ENCODE measurements at places on chromosomes 6 and 20. TPM values are rescaled to one million over a fixed set of nuclear protein-coding genes. Genes with fewer than 3 reads are reported as not detected.

DNA sequence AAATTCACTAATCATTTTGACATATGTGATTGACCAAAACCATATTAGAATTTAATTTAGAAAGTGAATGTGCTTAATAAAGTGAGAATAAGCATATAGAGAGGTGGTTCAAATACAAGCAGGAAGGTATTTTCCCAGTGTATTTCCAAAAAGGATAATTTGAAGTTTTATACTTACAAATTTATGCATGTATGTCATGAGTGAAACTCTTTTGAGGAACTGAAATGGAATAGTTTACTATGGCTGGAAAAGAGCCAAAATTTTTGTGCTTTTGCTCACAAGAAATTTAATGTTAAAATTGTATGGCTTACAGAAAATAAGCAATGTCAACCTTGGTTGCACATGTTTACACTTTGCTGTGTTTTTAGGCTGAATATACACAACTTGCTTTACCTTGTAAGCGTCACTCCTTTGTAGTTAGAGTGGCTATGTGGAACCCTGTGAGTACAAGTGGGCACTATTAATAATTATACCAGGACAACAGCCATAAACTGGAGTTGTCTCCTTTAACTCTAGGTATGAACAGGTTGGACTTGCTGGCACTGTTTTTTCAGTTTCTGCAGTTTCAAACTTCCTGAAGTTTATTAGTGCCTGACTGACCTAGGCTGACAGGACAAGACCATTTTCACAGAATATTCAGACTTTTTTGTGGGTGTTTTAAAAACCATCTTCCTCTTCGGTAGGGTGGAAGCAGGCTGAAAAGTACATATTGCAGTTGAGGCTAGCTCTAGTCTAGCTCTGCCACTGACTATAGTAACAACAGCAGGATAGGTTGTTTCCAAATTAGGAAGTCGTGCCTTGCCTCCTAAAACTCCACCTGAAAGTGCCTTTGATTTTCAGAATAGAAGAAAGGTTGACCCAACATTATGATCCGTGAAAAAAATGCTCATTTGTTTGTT is 6.0 kb downstream of the AFDN start:
- peak; percentile 31 for DNase-seq

DNA sequence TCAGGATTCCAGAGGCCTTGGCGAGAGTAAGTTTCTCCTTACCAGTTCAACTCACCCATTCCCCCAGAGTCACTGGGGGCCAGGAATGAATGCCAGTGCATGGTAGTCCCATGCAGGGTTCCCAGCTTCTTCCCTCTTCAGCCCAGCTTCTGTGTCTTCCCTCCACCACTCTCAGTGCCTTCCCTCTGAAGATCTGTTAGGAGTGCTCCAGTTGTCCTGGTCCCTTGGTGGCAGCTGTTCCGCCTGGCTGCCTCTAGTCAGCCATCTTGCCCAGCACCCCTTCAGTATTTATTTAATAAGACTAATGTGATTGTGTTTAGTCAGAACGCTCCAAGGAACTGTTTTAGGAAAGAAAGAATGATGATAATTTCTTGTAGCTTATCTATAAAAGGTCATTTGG is 23.1 kb downstream of the FIG4 start:
- DNase-seq: no peak

GRCh38 chr6:48766349-48766748 is 655.4 kb upstream of the PTCHD4 start:
- DNase-seq: no peak

DNA sequence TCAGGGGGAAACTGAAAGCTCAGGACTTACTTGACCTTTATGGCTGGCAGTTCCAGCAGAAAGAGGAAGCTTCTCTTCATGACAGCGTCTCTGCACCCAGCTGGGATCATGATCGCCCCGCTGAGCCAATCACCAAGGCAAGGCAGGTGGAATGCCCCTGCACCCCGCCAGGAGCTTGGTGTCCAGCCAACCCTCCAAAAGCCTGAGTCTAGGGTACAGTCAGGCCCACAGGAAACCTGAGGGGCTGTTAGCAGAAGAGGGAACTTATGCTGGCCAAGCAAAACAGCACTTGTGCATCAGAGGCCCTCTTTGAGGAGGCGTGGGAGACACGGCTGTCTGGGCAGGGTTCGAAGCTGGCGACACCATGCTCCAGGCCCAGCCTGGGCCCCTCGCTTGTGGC is 188.3 kb upstream of the GMDS start:
- no peak for DNase-seq

DNA sequence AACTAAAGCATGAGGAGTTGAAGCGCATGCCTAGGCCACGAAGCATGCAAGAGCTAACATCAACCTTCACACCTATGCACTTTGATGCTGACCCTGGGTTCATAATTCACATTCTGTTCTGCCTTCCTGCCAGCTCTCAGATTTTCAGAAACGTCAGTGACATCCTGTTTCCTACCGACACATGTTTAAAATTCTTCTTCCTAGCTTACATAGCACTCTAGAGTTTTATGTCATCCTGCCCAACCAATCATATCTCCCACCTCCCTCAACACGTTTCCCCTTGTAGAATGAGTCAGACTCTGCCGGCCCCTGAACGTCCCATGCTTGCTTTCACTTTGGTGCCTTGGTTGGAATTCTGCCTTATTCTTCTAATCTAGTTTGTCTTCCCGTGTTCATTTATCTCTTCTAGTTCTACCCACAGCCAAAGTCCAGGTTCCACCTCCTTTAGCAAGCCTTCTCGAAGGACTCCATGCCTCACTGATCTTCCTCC is 97.2 kb upstream of the MAP7 start:
- peak; percentile 24 for DNase-seq

GRCh38 chr6:6825193-6825784 is 236.8 kb downstream of the LY86 start:
- DNase-seq: no peak

The ATAT1 gene
- total RNA-seq: 7.1 TPM

The STK38 gene
- total RNA-seq: 15.4 TPM

The CPNE5 gene
- 39.1 TPM for total RNA-seq

Data from GM12878 (cell line).